ENCODE measurements at places on chromosomes 3 and 15.

GRCh38 chr3:149417727-149418126 is 40.3 kb upstream of the TM4SF1 start:
- no peak for DNase-seq

- no peak for DNase-seq
These were observed 7.2 kb downstream of the DNASE1L3 start for GRCh38 chr3:58203541-58203940.

- no peak for DNase-seq
These were observed 39.0 kb downstream of the TTC23 start for GRCh38 chr15:99210334-99210733.

DNA sequence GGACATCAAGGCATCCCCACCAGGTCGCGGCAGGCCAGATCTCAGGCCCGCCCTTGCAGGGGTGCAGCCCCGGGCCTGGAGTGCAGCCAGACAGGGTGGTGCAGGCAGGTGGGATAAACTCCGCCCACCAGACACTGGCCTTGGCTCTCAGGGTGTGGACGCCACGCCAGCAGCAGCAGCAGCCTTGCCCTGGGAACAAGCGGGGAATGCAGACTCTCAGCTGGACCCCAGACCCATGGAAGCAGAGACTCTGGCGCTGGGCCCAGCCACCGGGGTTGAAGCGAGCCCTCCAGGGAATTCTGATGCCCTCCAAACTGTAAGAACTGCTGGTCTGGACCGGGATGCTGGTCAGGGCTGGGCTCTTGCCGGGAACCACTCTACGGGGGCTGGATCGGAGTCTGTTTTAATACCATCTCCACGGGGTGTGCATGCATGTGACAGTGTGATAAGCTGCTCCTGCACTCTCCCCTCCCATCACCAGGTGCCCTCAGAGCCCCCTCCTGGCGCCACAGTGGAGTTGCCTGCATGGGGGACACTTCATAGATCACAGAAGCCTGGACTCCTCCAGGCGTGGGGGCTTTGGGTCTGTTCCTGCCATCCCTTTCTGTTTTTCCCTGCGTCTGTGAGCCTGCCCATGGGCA is 142.7 kb downstream of the NSMCE3 start:
- DNase-seq, result no peak
